Right hindlimb (tissue), 1 donor: ENCODE measurements at places on chromosomes 1 and 21.
A peak's percentile ranks its signal among the peaks of the same experiment; 100 is the strongest.

DNA sequence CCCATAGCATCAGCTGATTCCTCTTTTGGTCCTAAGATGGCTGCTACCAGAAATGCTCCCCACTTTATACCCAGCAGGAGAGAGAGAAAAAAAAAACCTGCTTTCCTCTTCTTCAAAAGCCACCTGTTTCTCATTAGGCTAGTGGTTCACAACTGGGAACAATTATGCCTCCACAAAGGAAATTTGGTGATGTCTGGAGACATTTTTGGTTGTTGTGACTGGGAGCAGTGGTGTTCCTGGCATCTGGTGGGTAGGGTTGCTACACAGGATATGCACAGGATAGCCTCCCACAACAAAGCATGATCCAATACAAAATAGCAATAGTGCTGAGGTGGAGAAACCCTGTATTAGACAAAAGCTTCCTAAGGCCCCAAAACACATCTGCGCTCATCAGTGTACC, 38.5 kb upstream of the SGIP1 start:
- DNase-seq, result no peak

DNA sequence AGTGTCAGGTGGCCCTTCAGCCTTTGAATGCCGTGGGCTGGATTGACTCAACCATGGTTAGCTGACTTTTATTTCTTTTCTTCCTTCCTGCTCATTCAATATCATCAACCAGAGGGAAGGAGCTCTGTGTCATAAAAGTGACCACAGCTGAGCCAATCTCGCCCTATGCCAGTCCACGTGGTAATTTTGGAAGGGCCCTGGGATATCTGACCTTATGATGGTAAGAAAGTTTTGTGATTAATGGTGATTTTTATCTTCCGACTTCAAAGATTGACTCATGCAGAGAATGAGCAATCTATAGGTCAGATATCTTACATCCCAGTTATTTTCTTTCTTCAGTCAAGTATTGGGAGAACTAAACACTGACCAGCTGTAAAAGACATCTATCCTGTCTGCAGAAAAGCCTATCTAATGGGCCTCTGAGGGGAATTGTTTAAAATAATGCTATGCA, 170.3 kb downstream of the ZC3H11B start:
- DNase-seq, result no peak

DNA sequence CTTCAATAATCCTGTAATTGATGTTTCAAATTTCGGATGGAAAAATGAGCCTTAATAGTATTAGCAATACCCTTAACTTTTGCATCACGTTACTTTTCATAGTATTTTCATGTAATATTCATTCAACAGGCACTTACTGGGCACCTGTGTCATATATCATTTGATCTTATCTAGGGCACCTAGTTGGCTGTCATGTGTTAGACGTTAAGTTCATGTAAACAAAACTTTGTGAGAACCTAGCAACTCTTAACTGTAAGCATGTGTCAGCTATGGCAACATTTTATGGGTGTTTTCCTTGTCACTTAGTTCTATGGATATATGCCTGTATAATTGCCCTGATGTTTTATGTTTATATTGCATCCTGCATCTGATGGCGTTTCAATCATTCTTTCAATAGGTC, 777 bp downstream of the LAMC2 start:
- no peak for DNase-seq

GRCh38 chr1:27487966-27488884, 1.7 kb downstream of the WASF2 start:
- DNase-seq, result no peak

GRCh38 chr1:214050513-214051401, 63.0 kb downstream of the PROX1 start:
- no peak for DNase-seq

DNA sequence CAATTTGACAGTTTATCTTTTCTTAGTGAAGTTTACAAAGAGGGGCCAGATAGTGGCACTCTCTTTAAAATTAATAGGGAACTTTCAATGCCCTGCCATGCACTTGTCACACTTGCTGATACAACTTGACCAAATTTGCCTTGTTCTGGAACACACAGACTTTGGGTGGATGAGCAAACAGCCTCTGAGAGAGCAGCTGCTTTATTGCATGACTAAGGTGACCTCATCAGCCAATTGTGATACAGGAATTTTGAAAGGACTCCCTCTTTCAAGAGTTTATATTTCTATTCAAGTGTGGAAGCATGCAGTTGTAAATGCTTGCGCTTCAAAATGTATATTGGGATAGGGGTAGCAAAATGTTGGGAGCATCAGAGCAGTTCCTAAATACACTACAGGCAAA, 2.1 kb upstream of the RGS1 start:
- DNase-seq, result no peak

DNA sequence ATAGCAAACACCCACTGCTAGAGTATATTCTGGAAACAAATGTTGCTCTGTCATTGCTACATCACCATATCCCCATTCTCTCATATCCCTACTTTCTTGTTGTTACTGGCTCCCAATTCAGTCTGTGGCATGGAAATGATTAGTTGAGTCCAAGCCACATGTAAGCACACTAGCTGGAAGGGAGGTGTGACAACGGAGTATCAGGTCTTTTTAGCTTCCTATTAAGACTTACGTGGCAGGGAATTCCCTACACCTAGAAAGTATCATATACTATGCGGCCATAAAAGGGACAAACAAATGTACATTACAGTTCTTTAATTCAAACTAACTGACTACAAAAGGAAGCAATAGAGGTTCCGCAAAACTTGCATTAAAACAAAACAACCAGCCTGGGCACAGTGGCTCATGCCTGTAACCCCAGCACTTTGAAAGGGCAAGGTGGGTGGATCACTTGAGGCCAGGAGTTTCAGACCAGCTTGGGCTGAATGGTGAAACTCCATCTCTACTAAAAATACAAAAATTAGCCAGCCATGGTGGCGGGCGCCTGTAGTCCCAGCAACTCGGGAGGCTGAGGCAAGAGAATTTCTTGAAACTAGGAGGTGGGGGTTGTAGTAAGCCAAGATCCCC, 48.6 kb downstream of the INTS7 start:
- no peak for DNase-seq

- DNase-seq, result no peak
Observed at GRCh38 chr1:86377341-86377740, 18.8 kb downstream of the ODF2L start.

GRCh38 chr1:107689159-107689558, 275.8 kb downstream of the VAV3 start:
- DNase-seq, result no peak

- DNase-seq, result no peak
Observed at GRCh38 chr1:230661976-230662375, 19.7 kb downstream of the COG2 start.

- DNase-seq, result no peak
Observed at GRCh38 chr1:227736814-227737432, 1.7 kb downstream of the SNAP47 start.

DNA sequence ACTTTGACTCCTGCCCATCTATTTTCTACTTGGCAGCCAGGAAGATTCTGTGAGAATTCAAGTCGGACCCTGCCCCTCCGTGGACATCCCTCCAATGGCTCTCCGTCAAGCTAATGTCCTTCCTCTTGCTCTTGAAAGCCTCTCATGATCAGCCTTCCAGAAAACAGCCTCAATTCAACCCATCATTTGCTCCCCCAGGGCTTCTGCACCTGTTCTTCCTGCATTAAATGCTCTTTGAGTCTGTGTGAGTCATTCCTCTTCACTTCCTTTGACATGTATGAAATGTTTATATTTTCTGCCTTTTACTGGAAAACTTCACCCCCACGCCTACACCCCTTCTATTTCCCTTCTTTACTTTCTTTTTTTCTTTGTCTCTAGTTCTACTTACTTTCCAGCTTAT, 734.1 kb upstream of the ZP4 start:
- DNase-seq, result peak; percentile 18
